ENCODE measurements at places on chromosomes 4 and X. TPM values are rescaled to one million over a fixed set of nuclear protein-coding genes. Genes with fewer than 3 reads are reported as not detected.
A peak's percentile ranks its signal among the peaks of the same experiment; 100 is the strongest.

The RNF212 gene
- not detected for total RNA-seq

- DNase-seq, result peak; percentile 66
- no peaks in the 10 kb centered on the region for H3K36me3 ChIP-seq
- H3K4me3 ChIP-seq, result peak overlapping the region; percentile 36
- peak overlapping the region; percentile 77 for H3K27ac ChIP-seq
Observed at GRCh38 chr4:173505924-173506518, 24.0 kb downstream of the HAND2 start.

- peaks cover 25% of the 10 kb centered on the region for H3K27me3 ChIP-seq
- no peaks in the 10 kb centered on the region for H3K36me3 ChIP-seq
- DNase-seq, result no peak
- no peak overlapping the region for H3K4me3 ChIP-seq
- H3K4me1 ChIP-seq, result no peaks in the 10 kb centered on the region
Observed at GRCh38 chr4:111986095-111986494, 159.2 kb upstream of the FAM241A start.

GRCh38 chr4:55742655-55743202, 76.9 kb upstream of the EXOC1L start:
- no peak overlapping the region for H3K4me3 ChIP-seq
- DNase-seq, result no peak
- no peaks in the 10 kb centered on the region for H3K36me3 ChIP-seq
- H3K27ac ChIP-seq, result no peak overlapping the region
- no peaks in the 10 kb centered on the region for H3K4me1 ChIP-seq

The USP17L21 gene
- not detected for total RNA-seq

GRCh38 chrX:150841456-150842197, 56.8 kb downstream of the CD99L2 start:
- H3K27me3 ChIP-seq, result no peaks in the 10 kb centered on the region
- H3K27ac ChIP-seq, result peak overlapping the region; percentile 13
- no peaks in the 10 kb centered on the region for H3K36me3 ChIP-seq

GRCh38 chrX:70901465-70901864, 7.0 kb downstream of the TEX11 start:
- H3K4me3 ChIP-seq, result no peak overlapping the region
- no peaks in the 10 kb centered on the region for H3K36me3 ChIP-seq
- no peak for DNase-seq
- no peaks in the 10 kb centered on the region for H3K4me1 ChIP-seq
- H3K27me3 ChIP-seq, result no peaks in the 10 kb centered on the region
- H3K27ac ChIP-seq, result no peak overlapping the region

The TMPRSS11E gene
- total RNA-seq, result not detected

GRCh38 chr4:151567056-151567455, 158.1 kb downstream of the FHIP1A start:
- no peaks in the 10 kb centered on the region for H3K27me3 ChIP-seq
- H3K4me1 ChIP-seq, result no peaks in the 10 kb centered on the region
- H3K27ac ChIP-seq, result no peak overlapping the region

The CFP gene
- total RNA-seq, result 1.4 TPM

DNA sequence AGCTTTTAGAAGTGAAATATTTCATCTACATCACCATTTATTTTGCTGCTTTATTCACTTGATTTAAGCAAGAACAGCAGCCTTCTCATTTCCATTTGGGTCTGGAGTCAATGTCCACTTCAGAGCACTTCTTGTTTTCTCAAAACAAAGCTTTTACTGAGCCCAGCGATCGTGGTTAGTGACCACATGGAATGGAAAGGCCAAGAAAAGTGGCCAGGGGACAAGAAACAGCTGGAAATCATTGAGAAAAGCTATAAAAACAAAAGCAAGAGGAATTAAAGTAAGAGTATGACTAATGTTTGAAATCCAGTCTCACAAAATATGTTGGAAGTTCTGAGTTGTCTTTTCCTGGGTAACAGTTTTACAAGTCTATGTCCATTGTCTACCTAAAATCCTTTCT, 328.4 kb upstream of the INTU start:
- H3K4me3 ChIP-seq, result no peak overlapping the region
- no peaks in the 10 kb centered on the region for H3K36me3 ChIP-seq
- H3K27me3 ChIP-seq, result no peaks in the 10 kb centered on the region

- no peaks in the 10 kb centered on the region for H3K27me3 ChIP-seq
- no peak overlapping the region for H3K27ac ChIP-seq
- no peaks in the 10 kb centered on the region for H3K36me3 ChIP-seq
Observed at GRCh38 chr4:11512871-11513270, 84.2 kb upstream of the HS3ST1 start.

GRCh38 chrX:39974270-39974669, 123.5 kb downstream of the BCOR start:
- DNase-seq, result no peak
- no peaks in the 10 kb centered on the region for H3K36me3 ChIP-seq
- no peaks in the 10 kb centered on the region for H3K27me3 ChIP-seq
- no peaks in the 10 kb centered on the region for H3K4me1 ChIP-seq
- peak overlapping the region; percentile 30 for H3K27ac ChIP-seq

GRCh38 chr4:6200922-6201362, 593 bp upstream of the JAKMIP1 start:
- H3K27me3 ChIP-seq, result peaks cover 47% of the 10 kb centered on the region
- no peak for DNase-seq
- peaks cover 15% of the 10 kb centered on the region for H3K4me1 ChIP-seq
- H3K27ac ChIP-seq, result no peak overlapping the region
- H3K4me3 ChIP-seq, result no peak overlapping the region
- H3K36me3 ChIP-seq, result no peaks in the 10 kb centered on the region

The ALG13 gene
- 36.6 TPM for total RNA-seq

GRCh38 chrX:79107891-79108718, 36.4 kb upstream of the GPR174 start:
- no peaks in the 10 kb centered on the region for H3K36me3 ChIP-seq
- H3K27ac ChIP-seq, result peak overlapping the region; percentile 39
- DNase-seq, result no peak
- H3K4me3 ChIP-seq, result no peak overlapping the region

DNA sequence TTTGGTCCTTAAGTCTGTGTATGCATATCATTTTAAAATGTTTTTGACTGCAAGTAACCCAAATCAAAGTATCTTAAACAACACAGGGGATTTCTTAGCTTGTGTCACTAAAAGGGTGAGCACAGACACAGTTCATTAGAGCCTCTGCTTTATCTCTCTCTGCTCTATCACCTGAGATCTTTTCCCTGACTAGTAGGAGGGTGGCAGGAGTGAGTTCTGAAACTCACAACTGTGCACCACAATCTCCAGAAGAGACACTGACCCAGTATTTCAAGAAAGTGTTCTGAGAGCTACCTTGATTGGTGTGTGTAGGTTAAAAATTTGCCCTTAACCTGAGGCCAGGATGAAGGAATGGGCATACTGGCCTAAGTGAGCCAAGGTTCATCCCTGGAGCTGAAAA, 24.8 kb downstream of the CCSER1 start:
- H3K4me3 ChIP-seq, result no peak overlapping the region
- H3K27ac ChIP-seq, result no peak overlapping the region
- H3K36me3 ChIP-seq, result no peaks in the 10 kb centered on the region

DNA sequence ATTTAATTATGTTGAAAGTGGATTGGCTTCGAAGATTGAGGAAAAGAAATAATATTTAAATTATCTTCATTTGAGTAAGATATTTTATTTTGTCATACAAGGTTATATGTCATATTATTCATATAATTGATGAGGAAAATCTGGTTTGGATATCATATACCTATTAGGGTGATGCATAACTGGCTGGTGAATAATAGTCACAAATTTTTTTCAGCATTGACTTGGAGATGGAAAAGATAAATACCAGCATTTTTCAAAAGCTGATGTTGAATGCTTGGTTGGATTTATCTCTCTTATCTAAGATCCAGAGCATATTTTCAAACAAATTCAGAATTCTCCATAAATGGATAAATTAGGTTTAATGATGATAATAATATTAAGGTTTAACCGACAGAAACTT, 93.5 kb upstream of the SLIT2 start:
- no peak overlapping the region for H3K27ac ChIP-seq
- H3K36me3 ChIP-seq, result no peaks in the 10 kb centered on the region
- H3K27me3 ChIP-seq, result no peaks in the 10 kb centered on the region
- H3K4me1 ChIP-seq, result no peaks in the 10 kb centered on the region
- H3K4me3 ChIP-seq, result no peak overlapping the region
- DNase-seq, result no peak

The DOK7 gene
- 37.3 TPM for total RNA-seq

DNA sequence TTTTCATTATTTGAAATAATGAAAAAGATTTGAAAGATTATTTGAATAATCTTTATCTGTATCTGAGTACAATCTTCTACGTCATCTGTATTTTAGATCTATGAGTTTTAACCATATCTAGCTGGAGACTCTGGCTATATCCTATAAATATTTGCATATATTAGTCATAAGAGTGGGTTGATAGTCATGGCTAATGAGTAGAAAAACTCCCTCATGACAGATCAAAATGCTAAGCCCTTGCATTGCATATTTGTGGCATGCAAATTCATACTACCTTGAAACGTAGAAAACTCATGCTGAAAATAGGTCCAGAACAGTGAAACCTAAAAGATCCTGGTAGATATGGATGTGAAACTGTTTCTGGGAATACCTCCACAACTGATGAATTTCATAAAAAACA, 291.3 kb downstream of the GALNTL6 start:
- no peak overlapping the region for H3K4me3 ChIP-seq
- H3K4me1 ChIP-seq, result no peaks in the 10 kb centered on the region
- H3K27me3 ChIP-seq, result no peaks in the 10 kb centered on the region
- H3K27ac ChIP-seq, result no peak overlapping the region
- H3K36me3 ChIP-seq, result no peaks in the 10 kb centered on the region

DNA sequence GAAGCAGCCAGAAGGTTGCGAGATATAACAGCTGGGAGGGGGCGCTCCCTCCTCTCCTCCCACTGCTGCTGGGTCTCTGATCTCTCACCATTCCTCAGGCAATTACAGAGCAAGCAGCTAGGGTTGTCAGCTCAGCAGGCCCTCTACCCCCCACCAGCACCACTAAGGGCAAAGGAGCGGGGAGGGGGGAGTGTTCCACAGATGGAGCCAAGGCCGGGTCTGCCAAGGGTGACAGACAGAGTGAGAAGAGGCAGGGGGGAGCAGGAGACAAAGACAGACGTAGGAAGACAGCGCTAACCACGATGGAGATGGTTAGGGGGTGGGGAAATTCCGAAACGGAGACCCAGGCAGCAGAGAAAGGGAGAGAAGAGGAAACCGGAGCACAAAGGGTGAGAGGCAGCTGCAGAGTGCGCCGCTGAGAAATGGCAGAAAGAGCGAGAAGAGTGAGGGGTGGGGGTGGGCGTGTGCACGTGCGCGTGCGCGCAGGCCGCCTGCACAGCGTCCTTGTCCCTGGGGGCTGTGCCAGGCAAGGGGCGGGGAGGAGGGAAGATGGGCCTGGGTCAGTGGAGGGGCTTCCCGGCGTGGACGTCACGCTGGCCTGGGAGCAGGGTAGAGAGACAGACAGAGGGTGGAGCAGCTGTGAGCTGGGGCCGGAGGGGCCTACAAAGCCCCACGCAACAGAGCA, 6.9 kb downstream of the L1CAM start:
- H3K36me3 ChIP-seq, result no peaks in the 10 kb centered on the region
- no peak for DNase-seq
- no peak overlapping the region for H3K4me3 ChIP-seq

DNA sequence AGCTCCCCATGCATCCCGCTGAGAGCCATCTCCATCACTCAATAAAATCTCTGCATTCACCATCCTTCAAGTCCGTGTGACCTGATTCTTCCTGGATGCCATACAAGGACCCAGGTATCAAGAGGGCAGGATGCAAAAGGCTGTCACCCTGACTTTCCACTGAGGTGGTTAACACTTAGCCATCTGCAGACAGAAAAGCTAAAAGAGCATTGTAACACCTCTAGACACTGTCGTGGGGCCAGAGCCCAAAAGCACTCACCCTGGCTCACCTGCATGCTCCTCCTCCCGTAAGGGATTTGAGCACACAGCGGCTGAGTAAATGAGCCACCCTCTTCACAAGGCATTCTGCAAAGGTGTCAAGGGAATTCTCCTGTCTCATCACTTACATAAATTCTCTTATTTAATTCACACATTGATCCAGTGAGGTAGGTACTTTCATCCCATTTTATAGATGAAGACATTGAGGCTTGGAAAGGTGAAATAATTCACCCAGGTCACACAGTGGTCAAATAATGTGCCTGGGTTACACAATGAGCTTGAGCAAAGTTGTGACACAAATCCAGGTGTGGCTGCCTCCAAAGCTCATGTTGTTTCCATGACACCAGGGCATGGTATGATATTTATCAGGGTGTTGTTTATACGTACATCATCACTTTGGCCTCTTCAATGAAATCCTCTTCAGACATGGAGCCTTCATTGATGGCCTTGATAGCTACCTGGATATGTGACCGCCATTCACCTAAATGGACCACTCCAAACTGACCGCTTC, 48.0 kb downstream of the TXK start:
- no peaks in the 10 kb centered on the region for H3K4me1 ChIP-seq
- H3K36me3 ChIP-seq, result no peaks in the 10 kb centered on the region
- no peak overlapping the region for H3K27ac ChIP-seq
